Activated CD4-positive, CD25-positive, alpha-beta regulatory T cell treated with anti-CD3 and anti-CD28 coated beads, Interleukin-2, amount 50 U/mL, for 72 hours (primary cell): ENCODE measurements at places on chromosomes 6 and 20.

GRCh38 chr6:40912158-40912946 lies 126.7 kb downstream of the UNC5CL start:
- DNase-seq: no peak

DNA sequence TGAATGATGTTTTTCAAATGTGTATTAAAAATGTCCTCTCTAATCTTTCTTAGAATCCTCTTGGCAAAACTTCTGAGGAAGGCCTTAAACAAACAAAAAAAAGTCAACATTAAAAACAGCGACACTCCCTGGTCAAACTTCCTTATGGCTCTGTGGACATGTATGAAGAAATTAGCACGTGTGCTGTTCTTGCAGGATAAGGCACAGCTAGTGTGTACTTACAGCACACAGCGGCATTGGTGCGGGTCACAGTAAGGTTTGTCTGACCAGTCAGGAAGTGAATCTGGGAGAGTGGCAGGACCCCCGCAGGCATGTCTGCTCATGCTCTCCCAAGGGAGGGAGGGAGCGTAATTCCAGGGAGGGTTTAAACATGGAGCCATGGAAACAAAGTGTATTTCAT lies 38.8 kb downstream of the SLC22A1 start:
- DNase-seq: no peak

- DNase-seq: no peak
Observed at GRCh38 chr20:64217539-64218221, 37.9 kb upstream of the PCMTD2 start.

GRCh38 chr6:41428336-41428995 lies 93.1 kb downstream of the NCR2 start:
- no peak for DNase-seq

- DNase-seq: no peak
Observed at GRCh38 chr6:157020398-157020797, 243.2 kb downstream of the ARID1B start.

GRCh38 chr6:30912746-30913520 lies 1.1 kb upstream of the VARS2 start:
- DNase-seq: no peak

- DNase-seq: no peak
Observed at GRCh38 chr6:35173044-35173426, 31.9 kb upstream of the TCP11 start.

DNA sequence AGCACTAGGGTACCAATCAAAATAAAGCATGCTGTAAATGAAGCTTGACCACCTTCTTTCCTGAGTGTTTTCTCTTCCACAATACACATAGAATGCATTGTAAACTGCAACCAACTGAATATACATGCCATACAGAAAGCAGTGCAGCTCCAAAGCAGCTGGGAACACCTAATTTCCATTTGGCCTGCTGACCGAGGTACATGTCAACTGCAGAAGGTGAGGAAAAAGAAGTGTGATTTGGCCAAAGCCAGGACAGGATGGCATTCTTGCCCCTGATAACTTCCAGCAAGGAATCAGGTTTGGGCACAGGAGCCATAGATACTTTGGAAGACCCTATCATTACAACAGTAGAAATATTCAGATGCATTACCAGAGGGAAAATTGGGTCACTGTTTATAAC lies 258.4 kb downstream of the SLC35F1 start:
- no peak for DNase-seq

GRCh38 chr20:63733117-63733516 lies 3.3 kb upstream of the LIME1 start:
- DNase-seq: no peak

DNA sequence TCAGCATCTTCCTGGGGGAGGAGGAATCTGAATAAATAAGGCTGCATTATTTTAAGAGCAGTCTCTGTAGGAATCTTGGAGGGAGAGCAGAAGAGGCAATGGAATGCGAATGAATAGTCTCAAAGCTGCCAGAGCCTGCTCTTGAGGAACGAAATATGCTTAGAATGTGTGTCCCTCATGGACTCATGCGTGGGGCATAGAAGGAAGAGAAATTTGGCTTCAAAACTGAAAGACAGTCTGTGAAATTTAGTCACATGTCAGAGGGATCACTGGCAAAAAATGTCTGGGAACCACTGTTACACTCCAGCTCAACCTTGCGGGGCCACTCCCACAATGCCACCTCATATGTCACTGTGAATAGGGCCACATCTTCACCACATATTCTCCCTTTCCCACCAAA lies 95.5 kb downstream of the GJA10 start:
- DNase-seq: no peak

- no peak for DNase-seq
Observed at GRCh38 chr6:41976794-41977484, 35.3 kb upstream of the CCND3 start.

- DNase-seq: no peak
Observed at GRCh38 chr20:21125072-21125848, 622 bp upstream of the KIZ start.

DNA sequence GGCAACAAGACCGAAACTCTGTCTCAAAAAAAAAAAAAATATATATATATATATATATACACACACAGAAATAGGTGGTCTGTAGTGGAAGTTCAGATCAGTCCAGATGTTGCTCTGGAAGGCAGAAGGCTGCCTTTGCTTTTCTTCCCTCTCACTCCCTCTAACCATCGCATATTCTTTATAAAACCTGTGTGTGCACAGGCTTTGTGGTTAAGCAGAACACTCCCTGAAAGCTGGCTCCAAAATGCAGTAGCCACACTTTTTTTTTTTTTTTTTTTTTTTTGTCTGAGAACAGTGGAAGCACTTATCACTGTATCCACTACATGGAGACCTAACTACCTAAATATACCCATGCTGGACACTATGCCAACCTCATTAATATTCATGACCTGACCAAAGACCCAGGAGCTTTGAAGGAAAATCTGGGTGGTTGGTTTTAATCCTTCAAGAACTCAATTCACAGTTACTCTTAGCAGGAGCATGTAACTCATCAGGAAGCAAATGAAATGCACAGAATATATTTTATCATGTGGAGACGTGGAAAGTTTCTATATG lies 20.0 kb upstream of the GFOD1 start:
- no peak for DNase-seq

DNA sequence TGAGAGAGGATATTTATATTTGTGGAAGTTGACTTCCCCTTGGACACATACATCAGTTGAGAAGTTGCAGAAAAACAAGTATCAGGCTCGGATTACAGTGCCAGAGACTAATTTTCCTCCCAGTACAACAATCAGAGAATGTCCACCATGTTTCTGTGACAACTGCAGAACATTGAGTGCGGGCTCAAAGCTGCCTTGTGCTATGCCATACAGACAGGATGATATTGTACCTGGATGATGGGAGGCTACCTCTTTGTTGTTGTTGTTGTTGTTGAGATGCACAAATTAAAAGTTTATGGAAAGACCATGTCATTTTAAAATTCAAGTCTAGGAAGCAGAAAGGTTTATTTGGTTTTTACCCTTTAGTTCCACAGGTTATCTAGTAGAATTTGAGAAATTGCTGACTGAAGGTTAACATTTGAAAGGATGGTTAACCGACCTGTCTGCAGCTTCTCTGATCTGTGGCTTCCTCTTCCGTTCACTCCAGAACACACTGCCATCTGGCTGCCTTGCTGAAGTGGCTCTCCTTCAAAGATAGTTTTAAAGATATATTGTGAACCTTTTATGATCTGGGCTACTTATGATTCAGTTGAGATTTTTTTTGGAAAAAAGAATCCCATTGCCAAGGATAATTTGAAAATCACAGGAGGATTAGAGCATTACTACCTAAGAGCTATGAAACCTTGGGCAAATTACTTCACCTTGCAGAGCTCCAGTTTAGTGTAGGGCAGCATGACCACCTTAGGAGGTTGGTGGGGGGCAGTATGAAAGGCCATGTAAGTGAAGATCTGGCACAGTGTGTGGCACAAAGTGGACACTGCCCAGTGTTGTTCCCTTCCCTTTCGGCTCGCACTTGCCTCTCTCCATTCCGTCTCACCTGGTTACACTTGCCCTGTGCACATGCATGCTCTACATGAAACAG lies 15.9 kb downstream of the TMEM200A start:
- DNase-seq: no peak

GRCh38 chr6:157383471-157383870 lies 2.5 kb downstream of the ZDHHC14 start:
- DNase-seq: no peak

- DNase-seq: no peak
Observed at GRCh38 chr6:155319902-155320301, 5.6 kb upstream of the TFB1M start.

DNA sequence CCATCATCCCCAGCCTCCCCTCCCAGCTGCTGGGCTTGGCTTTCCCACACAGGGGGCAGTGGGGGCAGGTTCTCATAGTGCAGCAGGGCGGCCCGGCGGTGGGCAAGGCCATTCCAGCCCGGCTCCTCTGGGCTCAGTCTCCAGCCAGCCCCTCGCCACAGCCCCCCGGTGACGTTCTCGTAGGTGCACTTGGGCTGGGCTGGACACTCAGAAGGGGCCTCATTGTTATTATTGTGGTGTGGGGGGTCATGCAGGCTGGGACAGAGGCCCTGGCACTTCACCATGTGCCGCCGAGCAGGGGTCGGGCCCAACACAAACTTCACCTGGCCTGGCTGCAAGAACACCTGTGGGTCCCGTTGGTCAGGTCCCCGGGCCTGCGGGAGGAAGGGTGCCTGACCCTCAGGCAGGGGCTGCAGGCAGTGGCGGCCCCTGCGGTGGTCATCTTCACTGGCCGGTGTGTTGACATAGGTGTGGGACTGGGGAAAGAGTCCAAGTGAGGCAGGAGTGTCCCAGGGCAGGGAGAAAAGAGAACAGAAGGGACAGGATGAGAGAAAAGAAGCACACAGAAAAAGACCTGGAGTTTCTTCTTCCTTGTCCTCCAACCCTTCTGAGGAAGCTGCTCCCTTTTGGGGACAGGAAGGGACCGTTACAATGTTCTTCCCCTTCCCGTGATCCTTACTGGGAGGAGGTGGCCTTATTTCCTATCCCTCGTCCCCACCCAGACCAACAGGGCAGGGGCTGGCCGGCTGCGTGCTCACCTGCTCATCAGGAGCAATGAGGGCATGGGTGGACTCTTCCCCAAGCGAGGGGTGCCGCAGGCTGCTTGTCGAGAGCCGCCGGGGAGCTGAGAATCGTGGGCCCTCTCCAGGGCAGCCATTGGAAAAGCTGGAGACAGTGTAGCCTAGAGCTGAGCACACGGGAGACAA lies 8.4 kb downstream of the FRS3 start:
- DNase-seq: no peak

- DNase-seq: no peak
Observed at GRCh38 chr6:2895072-2895471, 8.0 kb downstream of the SERPINB9 start.

- DNase-seq: no peak
Observed at GRCh38 chr20:23151008-23151703, 65.0 kb upstream of the CD93 start.

GRCh38 chr6:105318660-105319059 lies 84.2 kb downstream of the PREP start:
- DNase-seq: no peak

DNA sequence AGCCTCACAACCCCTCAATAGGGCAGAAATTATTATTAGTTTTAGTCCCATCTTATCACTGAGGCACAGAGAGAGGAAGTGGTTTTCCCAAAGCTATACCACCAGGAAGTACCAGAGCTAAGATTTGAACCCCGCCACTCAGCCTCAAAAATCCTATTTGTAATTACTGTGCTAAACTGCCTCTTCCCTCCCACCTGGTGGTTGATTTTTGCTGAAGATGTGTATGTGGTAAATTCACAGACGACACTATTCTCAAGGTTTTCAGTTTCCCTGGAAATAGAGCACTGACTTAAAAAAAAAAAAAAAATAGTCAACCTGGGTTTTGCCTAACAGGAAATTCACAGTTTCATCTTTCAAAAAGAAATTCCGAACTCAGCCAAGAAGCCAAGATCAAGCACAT lies 57.9 kb downstream of the TSHZ2 start:
- DNase-seq: no peak

DNA sequence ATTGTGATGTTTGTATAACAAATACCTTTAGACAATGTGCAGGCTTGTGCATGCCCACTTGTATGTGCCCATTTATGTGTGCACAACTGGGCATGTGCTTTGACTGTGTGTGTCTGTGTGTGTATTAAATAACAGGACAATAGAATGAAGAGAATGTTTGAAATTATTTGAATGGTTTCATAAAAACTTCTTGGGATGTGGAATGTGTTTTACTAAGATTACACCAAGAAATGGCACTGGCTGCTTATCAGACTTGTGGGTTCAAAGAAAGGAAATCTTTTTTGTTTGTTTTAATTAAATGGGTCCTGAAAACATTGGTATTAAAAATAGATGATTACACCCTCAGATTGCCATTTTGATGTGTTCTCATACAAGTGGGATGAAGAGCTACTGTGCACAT lies 191.6 kb upstream of the CCN2 start:
- DNase-seq: no peak

- DNase-seq: no peak
Observed at GRCh38 chr6:88609983-88610382, 353.4 kb downstream of the RNGTT start.

- DNase-seq: no peak
Observed at GRCh38 chr6:143183666-143184065, 123.0 kb downstream of the AIG1 start.

GRCh38 chr6:43922426-43923375 lies 152.7 kb downstream of the VEGFA start:
- DNase-seq: no peak

- no peak for DNase-seq
Observed at GRCh38 chr6:6651335-6651734, 62.8 kb downstream of the LY86 start.

- DNase-seq: no peak
Observed at GRCh38 chr6:156963712-156964700, 186.8 kb downstream of the ARID1B start.

GRCh38 chr20:34246126-34246626 lies 5.0 kb downstream of the ASIP start:
- no peak for DNase-seq

- no peak for DNase-seq
Observed at GRCh38 chr6:159720708-159721107, 6.6 kb upstream of the WTAP start.

GRCh38 chr20:16692442-16692841 lies 37.4 kb upstream of the SNRPB2 start:
- DNase-seq: no peak

GRCh38 chr6:156869980-156870398 lies 92.8 kb downstream of the ARID1B start:
- no peak for DNase-seq

DNA sequence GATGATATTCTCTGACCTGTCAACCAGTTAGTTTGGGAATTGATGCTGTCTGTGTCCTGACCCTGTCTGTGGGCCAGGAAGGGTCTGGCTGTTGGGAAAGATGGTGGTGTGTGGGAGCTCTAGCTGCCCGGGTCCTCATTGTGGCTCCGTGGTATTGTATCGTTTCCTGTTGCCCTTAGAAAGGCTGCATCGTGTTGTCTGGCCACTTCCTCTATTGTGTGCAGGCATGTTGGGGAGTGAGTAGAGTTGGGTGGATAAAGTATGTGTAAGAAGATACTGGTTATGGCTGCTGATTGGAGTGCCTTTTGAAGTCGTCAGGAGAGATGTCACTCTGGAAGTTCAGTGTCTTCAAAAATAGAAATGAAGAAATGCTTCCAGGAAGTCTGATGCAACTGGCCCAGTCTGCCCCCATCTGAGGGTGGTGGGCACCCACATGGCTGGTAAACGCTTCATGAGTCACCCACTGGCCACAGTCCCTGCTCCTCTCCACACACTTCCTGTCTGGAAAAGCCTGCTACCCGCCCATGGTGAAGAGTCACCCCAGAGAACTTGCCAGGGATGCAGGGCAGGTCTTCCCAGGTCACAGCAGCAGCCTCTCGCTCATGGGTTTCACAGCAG lies 27.9 kb downstream of the PPARD start:
- no peak for DNase-seq

- no peak for DNase-seq
Observed at GRCh38 chr6:25407431-25407830, 128.3 kb downstream of the CARMIL1 start.
